ENCODE measurements at places on chromosomes 16 and 17. TPM values are rescaled to one million over a fixed set of nuclear protein-coding genes. Genes with fewer than 3 reads are reported as not detected.

DNA sequence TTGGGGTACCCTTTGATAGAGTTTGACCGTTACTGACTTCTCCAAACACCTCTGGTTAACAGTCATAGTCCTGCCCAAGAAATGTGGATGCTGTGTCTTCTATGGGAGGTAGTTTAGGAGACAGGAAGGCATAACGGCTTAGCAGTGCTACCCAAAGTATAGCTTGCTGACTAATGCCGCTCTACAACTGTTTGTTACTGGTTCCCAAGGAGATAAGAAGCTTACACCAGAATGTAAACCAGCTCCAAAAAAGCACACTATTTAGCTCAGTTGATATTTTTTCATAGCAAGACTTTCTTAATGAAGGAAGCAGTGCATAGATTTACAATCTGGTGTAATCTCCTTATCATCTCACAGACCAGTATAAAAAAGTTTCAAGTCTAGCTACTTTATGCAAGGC, 95.7 kb downstream of the HS3ST3B1 start:
- H3K27ac ChIP-seq: no peak overlapping the region
- no peak overlapping the region for H3K4me3 ChIP-seq
- DNase-seq: no peak
- peaks cover 2% of the 10 kb centered on the region for H3K27me3 ChIP-seq

- H3K36me3 ChIP-seq: peaks cover 5% of the 10 kb centered on the region
- DNase-seq: no peak
- H3K27me3 ChIP-seq: peaks cover 4% of the 10 kb centered on the region
- no peak overlapping the region for H3K27ac ChIP-seq
- H3K4me1 ChIP-seq: no peaks in the 10 kb centered on the region
These were observed 7.2 kb upstream of the EIF4A3 start for GRCh38 chr17:80154166-80154565.

- no peaks in the 10 kb centered on the region for H3K27me3 ChIP-seq
- peaks cover 8% of the 10 kb centered on the region for H3K36me3 ChIP-seq
- DNase-seq: no peak
- H3K4me1 ChIP-seq: no peaks in the 10 kb centered on the region
These were observed 66.7 kb downstream of the TANGO6 start for GRCh38 chr16:68910051-68910450.

GRCh38 chr17:75526555-75527270, 1.2 kb downstream of the LLGL2 start:
- H3K27me3 ChIP-seq: no peaks in the 10 kb centered on the region
- peak overlapping the region; percentile 82 for H3K27ac ChIP-seq
- peaks cover 23% of the 10 kb centered on the region for H3K4me1 ChIP-seq

The HBA1 gene
- polyA plus RNA-seq: 207 TPM

DNA sequence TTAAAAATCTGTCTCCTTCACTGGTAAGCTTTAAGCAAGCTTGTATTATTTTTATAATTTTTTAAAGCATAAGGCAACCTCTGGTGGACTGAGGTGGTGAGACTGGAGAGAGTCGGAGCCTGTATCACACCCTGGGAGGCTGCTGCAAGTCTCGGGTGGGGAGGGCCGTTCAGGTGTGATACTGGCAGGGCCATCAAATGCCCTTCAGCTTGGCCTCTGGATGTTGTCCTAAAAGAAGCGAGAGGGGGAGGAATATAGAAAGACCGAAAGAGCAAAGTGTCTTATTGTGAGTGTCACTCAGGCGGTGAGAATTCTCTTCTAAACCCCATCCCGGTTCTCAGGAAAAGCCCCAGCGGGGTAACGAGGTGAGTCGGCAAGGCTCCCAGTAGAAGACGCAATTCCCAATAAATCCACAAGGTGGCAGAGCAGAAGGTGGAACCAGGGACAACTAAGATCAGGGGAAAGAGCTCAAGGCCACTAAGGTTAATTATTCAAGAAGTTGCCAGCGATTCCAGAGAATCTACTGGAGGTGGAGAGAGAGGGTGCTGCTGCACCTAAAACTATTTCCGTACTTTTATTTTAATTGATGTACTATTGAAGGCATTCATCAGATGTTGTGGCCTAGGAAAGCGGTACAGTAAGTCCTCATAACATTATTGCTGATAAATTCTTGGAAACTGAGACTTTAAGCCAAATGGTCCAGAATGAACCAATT, 14.1 kb downstream of the C17orf67 start:
- H3K27me3 ChIP-seq: peaks cover 2% of the 10 kb centered on the region
- no peak overlapping the region for H3K4me3 ChIP-seq
- DNase-seq: peak; percentile 63
- H3K27ac ChIP-seq: no peak overlapping the region
- peaks cover 3% of the 10 kb centered on the region for H3K36me3 ChIP-seq

Measured in immature natural killer cell (primary cell).